ENCODE measurements at places on chromosomes 7 and 10. TPM values are rescaled to one million over a fixed set of nuclear protein-coding genes. Genes with fewer than 3 reads are reported as not detected.

CALHM2 gene
- total RNA-seq = 4.0 TPM

AGFG2 gene
- total RNA-seq = 6.6 TPM

DNA sequence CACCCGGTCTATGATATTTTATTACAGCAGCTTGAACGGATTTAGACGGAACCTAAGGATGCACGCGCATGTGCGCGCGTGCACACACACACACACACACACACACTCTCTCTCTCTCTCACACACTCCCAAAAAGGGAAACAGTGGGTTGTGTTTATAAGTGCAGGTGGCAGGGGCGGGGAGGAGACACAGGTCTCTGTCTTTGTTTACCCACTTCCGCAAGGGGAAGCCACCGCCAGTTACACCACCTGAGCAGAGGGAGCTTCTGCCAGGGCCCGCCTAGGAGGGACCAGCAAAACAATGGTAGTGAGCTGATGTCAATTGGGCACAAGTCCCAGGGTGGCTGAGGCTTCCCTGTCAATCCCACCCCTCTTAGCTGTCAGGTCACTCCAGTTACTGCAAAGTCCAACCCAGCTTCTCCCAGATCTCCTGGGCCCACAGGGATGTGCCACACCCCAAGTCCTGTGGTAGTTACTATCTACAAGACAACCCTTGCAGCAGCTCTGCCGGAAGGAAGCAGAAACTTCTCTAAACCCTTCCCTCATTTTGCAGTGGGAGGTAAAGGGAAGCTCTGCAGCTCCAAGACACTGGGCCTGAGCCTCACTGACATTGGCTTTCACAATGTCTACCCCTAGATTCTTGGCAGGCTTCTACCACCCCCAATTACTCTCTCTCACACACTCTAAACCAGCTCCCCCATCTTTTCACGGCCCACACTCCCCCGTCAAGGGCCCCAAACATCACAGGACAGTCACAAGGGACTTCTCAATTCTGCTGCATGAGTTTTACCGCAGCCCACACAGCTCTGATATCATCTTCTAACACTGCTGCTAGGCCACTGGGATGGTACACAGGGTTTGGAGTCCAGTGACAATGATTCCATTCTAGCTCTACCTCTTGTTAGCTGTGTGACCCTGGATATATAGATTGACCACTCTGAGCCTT is 17.6 kb downstream of the ANXA11 start:
- peak overlapping the region; percentile 76 for H3K27ac ChIP-seq
- H3K27me3 ChIP-seq = no peaks in the 10 kb centered on the region
- peaks cover 11% of the 10 kb centered on the region for H3K36me3 ChIP-seq
- peak; percentile 96 for DNase-seq
- peaks cover 85% of the 10 kb centered on the region for H3K4me1 ChIP-seq
- peak overlapping the region; percentile 42 for H3K4me3 ChIP-seq

DNA sequence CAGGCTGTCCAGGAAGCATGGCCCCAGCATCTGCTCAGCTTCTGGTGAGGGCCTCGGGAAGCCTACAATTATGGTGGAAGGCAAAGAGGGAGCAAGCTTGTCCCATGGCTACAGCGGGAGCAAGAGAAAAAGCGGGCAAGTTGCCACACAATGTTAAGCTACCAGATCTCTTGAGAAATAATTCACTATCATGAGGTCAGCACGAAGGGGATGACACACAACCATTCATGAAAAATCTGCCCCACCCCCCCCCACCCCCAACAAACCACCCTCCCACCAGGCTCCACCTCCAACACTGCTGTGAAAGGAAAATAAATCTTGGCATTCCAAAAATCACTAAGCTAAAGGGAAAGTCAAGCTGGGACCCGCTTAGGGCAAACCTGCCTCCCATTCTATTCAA is 545.8 kb upstream of the NRP1 start:
- no peaks in the 10 kb centered on the region for H3K36me3 ChIP-seq
- H3K4me3 ChIP-seq = no peak overlapping the region
- H3K27ac ChIP-seq = no peak overlapping the region
- H3K27me3 ChIP-seq = no peaks in the 10 kb centered on the region
- no peaks in the 10 kb centered on the region for H3K4me1 ChIP-seq

RELN gene
- not detected for total RNA-seq

- H3K27ac ChIP-seq = no peak overlapping the region
- no peaks in the 10 kb centered on the region for H3K27me3 ChIP-seq
- DNase-seq = no peak
These were observed 789.4 kb downstream of the TYW1 start for GRCh38 chr7:67786021-67786420.

NOS3 gene
- 7.1 TPM for total RNA-seq

- H3K4me3 ChIP-seq = no peak overlapping the region
- H3K36me3 ChIP-seq = peaks cover 20% of the 10 kb centered on the region
- H3K27me3 ChIP-seq = no peaks in the 10 kb centered on the region
- H3K27ac ChIP-seq = no peak overlapping the region
These were observed 53.4 kb downstream of the COL17A1 start for GRCh38 chr10:104032144-104032775.

DNA sequence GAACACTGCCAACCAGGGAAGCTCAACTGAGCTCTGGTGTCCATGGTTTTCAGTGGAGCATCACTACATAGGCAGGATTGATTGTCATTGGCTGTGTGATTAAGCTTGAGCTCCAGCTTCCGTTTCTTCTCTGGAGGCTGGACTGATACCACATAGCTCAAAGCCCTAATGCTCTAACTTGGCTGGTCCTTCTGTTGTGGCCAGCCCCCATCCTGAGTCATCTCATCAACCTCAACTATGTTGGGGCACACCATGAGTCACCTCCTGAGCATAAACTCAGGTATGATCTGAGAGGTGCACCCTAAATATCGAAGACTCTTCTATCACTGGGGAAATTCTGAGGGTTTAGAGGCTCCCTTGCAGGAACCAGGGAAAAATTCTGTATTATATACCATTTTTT is 114.5 kb upstream of the INHBA start:
- H3K27ac ChIP-seq = no peak overlapping the region
- no peaks in the 10 kb centered on the region for H3K36me3 ChIP-seq
- peaks cover 3% of the 10 kb centered on the region for H3K4me1 ChIP-seq

DNA sequence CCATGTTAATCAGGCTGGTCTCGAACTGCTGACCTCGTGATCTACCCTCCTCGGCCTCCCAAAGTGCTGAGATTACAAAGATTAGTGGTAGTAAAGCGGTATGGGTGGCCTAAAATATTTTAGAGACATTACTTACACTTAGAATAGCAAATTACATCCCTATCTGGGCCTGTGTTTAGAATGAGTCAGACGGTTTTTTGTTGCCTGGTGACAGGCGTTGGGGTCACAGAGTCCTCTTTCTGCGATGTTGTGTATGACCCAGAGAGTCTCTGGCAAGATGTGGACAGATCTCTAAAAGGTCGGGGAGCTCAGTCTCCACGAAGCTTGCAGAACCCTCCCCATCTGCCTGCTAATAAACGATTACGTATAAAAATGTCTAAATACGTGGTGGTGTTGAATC is 39.6 kb upstream of the PRKCQ start:
- no peak overlapping the region for H3K27ac ChIP-seq
- H3K4me1 ChIP-seq = no peaks in the 10 kb centered on the region
- H3K4me3 ChIP-seq = no peak overlapping the region
- no peak for DNase-seq

- no peaks in the 10 kb centered on the region for H3K27me3 ChIP-seq
- H3K4me1 ChIP-seq = peaks cover 12% of the 10 kb centered on the region
- no peaks in the 10 kb centered on the region for H3K36me3 ChIP-seq
These were observed 48.5 kb downstream of the FOXL3 start for GRCh38 chr7:338295-339061.

SAP25 gene
- total RNA-seq = 53.4 TPM

SEMA3D gene
- not detected for total RNA-seq

PNLIPRP2 gene
- total RNA-seq = not detected

BEND7 gene
- not detected for total RNA-seq

DNA sequence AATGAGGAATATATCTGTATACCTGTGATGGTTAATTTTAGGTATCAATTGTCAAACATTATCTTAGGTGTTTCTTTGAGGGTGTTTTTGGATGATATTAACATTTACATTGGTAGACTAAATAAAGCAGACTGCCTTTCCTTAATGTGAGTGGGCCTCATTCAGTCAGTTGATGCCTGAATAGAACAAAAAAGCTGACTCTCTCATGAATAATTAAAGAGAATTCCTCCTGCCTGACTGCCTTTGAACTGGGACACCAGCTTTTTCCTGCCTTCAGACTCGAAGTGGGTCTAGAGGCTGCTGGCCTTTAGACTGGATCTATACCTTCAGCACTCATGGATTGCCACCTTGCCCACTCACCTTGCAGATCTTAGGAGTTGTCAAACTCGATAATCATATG is 117.9 kb upstream of the TMEM168 start:
- H3K4me1 ChIP-seq = no peaks in the 10 kb centered on the region
- no peak overlapping the region for H3K27ac ChIP-seq
- peaks cover 14% of the 10 kb centered on the region for H3K36me3 ChIP-seq
- no peak for DNase-seq
- H3K27me3 ChIP-seq = no peaks in the 10 kb centered on the region
- H3K4me3 ChIP-seq = no peak overlapping the region

DNA sequence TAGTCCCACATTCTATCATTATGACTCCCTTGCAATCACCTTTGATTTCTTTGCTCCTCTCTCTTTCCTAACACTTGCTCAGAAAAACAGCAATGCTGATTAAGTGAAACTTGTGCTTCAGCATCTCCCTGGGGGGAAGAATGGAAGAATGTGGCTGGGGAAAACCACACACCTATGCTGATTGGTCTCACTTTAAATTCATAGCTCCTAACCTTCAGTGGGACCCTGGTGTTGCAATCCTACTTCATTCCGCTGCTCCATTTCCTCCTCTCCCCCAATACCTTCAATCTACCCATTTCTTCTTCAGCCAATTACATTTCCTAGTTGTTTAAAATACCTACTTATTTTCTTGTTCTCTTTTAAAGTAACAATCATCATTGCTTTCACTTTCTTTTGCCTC is 1166.7 kb upstream of the C7orf33 start:
- H3K4me1 ChIP-seq = no peaks in the 10 kb centered on the region
- no peak for DNase-seq
- no peaks in the 10 kb centered on the region for H3K36me3 ChIP-seq
- no peaks in the 10 kb centered on the region for H3K27me3 ChIP-seq

DNA sequence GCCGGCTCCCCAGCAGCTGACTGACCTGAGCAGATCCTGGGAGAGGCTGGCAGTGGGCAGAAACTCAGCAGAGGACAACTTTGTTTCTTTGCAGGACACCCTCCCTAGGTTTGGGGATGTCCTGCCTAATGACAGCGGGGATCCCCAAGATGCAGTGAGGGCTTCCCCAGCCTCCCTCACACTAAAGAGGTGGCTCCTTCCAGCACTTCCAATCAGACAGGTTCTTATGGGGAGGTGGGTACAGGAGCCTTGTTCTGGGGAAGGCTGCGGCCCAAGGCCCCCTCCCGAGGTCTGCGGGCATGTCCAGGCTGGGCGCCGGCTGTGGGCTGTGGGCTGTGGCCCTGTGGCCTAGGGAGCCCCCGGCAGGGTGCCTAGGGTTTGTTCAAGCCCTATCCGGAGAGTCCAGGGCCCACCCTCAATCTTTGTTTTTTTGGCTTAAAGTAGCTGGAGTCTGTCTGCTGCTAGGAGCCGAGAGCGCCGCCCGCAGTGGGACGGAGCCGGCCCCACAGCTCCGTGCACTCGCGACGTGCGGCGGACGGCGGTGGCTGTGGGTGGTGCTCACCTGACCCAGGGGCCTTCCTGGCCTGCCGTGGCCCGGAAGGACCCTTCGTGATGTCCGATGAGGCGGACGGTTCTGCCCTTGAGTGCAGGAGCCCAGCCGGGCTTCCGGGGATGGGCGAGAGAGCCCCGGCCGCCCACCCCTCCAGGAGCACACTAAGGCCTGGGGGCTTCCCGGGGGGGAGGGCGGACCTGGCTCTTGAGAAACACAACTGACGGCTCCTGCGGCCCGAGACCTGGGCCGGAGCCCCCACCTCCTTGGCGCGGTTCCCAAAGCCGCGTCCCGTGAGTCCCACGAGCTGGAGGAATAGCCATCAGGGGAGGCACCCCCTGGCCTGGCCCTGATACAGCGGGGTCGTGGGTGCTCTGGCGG is 57.2 kb downstream of the PDGFA start:
- H3K36me3 ChIP-seq = no peaks in the 10 kb centered on the region
- H3K4me3 ChIP-seq = no peak overlapping the region
- H3K27me3 ChIP-seq = no peaks in the 10 kb centered on the region
- no peak for DNase-seq

DNA sequence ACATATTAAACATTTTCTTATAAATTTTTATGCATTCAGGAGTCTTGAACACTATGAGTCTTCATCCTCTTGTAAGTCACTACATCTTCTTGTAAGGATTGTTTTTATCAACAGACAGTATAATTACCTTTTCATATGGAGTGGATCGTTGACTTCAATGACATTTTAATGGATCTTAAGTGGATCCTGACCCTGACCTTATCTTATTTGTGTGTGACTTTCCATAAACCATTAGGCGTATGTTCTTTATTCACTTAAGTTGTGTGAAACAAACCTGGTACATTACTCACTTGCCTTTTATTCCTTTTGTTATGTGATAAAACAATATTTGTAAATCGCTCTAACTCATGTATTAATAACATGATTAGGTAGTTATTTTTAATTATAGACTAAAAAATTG is 18.5 kb upstream of the SEMA3C start:
- H3K27me3 ChIP-seq = no peaks in the 10 kb centered on the region
- H3K36me3 ChIP-seq = no peaks in the 10 kb centered on the region
- H3K27ac ChIP-seq = no peak overlapping the region
- H3K4me3 ChIP-seq = no peak overlapping the region
- no peak for DNase-seq
